CD4-positive, alpha-beta T cell treated with Interleukin-15 for 1 hour (primary cell): ENCODE measurements at places on chromosomes 13 and 19.

- DNase-seq = no peak
Measured at GRCh38 chr13:30145709-30146367, 161.5 kb downstream of the KATNAL1 start.

DNA sequence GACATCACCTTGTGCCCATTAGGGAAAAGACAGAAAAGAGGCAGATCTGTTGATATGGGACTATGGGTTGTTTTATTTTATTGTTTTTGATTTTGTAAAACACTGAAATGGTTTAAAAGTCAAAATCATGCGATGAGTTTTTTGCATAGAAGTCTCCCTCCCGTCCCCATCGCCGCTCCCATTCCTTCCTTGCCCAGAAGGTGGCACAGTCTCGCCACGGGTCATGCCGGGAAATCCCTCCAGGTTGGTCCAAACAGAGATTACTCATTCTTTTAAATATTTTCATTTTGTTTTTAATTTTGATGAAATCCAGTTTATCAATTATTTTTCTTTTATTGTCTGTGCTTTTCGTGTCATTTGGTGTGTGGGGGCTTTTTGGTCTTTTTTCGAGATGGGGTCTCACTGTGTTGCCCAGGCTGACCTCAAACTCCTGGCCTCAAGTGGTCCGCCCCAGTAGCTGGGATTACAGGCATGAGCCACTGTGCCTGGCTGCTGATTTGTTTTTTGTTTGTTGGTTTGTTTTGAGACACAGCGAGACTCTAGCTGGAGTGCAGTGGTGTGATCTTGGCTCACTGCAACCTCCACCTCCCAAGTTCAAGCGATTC lies 9.2 kb downstream of the PGPEP1 start:
- no peak for DNase-seq

- no peak for DNase-seq
Measured at GRCh38 chr13:41673640-41674039, 216.3 kb downstream of the RGCC start.

DNA sequence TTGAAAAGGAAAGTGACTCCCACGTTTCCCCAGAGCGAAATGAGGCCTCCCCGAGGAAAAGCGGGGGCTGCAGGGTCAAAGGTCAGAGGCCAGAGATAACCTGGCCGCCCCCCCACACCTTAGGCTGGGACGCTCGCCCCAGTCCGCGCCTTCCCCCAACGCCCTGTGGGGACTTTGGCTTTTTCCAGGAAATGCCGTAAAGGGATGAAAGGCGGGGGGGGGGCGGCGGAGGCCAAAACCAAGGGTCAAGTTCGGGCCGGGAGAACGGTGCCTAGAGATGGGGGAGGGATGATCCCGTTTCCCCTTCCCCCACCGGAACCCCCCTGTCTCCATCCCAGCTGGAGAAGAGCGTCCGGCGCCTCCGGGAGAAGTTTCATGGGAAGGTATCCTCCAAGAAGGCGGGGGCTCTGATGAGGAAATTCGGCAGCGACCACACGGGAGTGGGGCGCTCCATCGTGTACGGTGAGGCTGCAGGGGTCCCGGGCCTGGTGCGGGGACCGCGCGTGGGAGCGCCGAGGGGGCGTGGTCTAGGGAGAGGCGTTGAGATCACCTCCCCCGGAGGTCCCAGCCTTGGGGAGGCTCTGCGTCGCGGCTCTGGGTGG lies 575 bp downstream of the SHFL start:
- DNase-seq = peak; percentile 35

DNA sequence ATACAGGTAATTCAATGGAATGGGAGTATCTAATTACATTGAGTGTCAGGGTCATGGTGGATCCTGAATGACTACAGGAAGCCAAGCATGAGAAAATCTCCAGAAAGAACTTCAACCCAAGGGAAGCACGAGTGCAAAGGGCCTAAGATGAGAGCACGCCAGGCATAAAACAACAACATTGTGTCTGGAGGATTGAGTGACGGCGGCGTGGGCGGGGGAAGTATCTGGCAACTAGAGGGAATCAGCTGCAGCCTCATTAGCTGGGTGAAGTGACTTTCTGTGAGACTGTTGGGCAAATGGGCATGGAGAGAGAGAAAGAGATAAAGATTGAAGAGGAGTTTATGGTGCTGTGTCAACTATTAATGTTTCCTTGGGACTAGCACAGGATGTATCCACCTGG lies 194.3 kb downstream of the GPC6 start:
- no peak for DNase-seq

DNA sequence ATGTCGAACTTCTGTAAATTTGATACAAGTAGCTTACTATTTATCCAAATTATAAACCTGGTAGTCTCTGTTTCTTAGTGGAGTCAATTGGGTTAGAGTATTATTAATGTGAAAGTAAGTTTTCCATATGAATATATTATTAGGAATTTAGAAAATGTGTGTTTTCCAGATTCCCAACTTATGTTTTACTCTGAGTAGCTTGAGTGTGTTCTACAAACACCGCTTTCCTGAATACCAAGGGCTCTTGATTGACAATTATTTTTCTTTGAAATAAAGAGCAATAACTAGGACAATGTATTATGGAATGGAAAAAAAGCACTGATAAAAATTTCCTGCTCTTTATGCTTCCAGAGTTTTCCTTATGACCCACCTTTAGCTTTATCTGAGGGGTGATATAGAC lies 233.6 kb downstream of the POSTN start:
- DNase-seq = no peak

DNA sequence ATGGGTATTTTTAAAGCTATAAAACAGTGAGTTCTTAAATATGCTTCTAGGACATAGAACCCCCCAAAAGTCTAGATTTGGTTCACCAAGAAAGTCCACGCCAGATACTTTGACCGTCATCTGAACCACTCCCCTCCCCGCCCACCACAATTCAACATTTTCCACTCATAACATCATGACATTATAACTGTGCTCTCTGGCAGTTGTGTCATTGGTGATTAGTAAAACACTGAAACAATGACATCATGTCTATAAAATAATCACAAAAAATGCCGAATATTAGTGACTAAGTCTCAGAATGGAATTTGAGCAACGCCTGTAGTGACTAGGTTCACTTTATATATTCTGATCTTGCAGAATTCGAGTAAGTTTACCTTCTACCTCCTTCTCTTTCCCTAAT lies 732.3 kb downstream of the FGF9 start:
- DNase-seq = no peak

DNA sequence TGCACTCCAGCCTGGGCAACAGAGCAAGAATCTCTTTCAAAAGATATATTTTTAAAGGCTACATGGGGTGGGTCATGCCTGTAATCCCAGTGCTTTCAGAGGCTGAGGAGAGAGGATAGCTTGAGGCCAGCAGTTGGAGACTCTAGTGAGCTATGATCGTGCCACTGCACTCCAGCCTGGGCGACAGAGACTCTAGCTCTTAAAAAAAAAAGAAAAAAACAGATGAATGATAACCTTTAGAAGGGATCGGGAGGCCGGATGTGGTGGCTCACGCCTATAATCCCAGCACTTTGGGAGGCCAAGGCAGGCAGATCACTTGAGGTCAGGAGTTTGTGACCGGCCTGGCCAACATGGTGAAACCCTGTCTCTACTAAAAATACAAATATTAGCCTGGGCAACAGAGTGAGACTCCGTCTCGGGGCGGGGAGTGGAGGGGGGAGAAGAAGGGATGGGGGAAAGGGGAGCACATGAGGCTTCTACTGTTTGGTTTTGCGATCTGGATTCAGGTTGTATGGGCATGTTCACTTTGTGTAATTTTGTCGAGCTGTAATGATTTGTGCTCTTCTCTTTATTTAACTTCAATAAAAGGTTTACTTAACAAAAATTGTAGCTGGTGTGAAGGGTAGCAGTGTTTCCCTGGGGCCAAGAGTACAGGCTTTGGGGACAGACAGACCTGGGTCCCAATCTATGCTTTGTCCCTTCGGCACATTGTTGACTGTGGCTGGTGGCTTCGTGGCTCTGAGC lies 1.1 kb upstream of the PSMC4 start:
- no peak for DNase-seq

DNA sequence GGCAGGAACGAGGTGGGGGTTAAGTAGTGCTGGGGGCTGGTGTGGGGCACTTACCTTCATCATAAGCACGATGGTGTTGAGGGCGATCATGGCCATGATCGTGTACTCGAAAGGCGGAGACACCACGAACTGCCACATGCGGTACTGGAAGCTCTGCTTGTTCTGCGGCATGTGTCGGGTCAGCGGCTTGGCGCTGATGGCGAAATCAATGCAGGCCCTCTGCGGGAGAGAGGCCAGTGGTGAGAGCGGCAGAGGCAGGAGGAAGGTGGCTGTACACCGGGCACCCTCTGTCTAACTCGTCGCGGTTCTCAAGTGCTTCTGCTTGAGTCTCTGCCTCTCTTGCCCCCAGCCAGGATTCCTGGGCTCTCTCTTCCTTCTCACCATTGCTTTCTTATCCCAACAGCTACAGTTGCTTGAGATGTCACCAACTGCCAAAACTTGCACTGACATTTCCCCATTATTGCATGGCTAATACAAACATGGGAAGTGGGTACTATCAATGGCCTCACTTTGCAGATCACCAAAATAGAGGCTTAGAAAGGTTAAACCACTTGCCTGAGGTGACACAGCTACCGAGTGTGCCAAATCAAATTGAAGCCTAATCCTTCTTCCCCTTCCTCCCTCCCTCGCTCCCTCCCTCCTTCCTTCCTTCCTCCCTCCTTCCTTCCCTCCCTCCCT lies 105.0 kb downstream of the IER2 start:
- DNase-seq = no peak

DNA sequence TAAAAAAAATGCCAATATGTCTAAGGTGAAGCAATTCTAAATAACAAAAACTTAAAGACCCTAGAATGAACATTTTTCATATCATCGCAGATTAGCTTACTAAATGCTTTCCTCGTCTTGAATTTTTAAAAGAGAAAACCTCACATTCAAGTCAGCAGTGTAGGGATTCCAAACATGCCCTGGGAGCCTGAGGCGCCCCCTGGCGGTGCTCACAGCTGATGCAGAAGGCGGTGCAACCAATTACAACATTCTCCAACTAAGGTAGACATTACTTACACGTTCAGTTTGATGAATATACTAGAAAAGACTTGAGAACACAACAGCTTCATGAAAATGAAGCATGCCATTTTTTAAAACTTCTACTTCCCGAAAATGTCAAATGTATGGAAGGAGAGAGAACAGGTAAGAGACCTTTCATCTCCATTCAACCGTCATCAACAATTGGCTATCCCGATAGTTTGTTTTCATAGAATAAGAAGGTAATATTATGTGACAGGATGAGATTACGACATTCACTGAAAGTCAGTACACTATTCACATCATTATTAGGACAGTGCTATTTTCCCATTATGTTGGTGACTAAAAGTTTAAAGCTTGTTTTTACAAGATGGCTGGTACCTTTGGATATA lies 304.4 kb downstream of the DCLK1 start:
- DNase-seq = no peak

GRCh38 chr19:50489461-50490011 lies 12.9 kb upstream of the GARIN5A start:
- DNase-seq = no peak

DNA sequence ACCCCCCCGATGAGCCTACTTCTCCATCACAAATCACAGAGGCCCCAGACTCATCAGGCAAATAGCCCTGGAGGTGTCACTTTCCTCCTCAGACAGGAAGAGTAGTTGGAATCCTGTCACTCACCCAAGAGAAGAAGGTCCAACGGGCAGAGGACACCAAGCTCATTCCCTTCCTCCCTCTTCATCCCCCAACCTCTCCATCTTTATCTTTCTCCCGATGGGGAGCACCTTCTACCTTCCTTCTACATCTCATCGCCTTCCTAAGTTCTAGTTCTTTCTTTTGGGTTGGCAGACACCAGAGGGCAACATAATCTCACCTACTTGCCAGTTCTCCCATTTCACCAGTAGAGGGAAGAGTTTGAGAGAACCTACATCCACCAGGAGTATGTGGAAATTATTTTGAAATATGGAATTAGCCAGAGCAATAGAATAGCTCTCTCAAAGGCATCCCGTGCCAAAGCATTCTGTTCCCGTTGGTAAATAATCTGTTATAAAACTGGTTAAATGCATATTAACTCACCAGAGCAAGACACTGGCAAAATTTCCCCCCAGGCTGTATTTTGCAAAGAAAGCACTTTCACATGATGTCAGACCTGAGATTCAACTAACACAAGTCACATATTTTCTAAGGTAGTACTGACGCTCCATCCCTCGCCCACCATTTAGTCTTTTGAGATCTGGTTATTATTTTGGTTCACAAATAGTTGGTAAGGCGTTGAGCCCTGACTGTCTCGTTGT lies 55.0 kb downstream of the ZIC5 start:
- no peak for DNase-seq

GRCh38 chr19:35000338-35000646 lies 169 bp downstream of the GRAMD1A start:
- DNase-seq = no peak

GRCh38 chr13:37009692-37010091 lies 9.1 kb downstream of the EXOSC8 start:
- DNase-seq = no peak

- DNase-seq = no peak
Measured at GRCh38 chr19:30911491-30911890, 437.7 kb downstream of the TSHZ3 start.

- peak; percentile 38 for DNase-seq
Measured at GRCh38 chr19:58538257-58539168, 5.4 kb upstream of the TRIM28 start.

GRCh38 chr19:50735869-50736268 lies 12.7 kb downstream of the CLEC11A start:
- no peak for DNase-seq

DNA sequence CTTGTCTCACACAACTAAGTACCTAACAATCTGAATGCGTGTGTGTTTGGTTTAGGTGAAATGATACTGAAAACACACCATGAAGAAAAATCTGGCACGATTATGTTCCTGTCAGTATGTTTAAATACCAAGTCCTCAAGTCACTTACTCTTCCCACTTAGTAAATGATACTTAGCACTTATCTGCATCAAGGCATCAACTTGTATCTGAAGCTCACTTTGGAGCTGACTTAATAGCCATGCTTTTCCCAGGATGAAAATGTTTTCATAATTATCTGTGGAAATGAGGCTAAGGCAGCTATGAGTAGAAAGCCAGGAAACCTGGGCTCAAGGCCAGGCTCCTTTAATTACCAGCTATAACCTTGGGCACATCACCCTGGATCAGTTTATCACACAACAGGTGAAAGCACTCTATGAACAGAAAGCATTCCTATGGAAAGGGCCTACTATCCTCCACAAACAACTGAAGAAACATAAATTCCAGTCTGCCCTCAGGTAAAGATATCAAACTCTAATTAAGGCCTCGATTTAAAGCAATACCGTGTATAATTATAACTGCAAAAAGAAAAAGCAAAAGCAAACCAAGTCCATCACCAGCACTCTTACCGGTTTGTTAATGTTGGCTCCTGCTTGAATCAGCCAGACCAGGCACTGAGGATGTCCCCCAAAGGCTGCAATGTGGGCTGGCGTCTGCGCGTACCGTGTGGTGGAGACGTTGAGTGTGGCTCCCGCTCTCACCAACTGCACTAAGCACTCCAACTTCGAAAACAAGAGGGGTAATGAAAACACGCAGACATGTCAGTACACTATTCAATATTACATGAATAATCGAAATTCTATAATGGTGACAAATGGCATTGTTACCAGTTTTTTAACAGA lies 4.6 kb downstream of the ANKRD10 start:
- DNase-seq = no peak

GRCh38 chr19:48401287-48401686 lies 7.8 kb downstream of the GRIN2D start:
- DNase-seq = no peak

GRCh38 chr13:49610176-49610575 lies 18.1 kb upstream of the ARL11 start:
- DNase-seq = no peak
